ENCODE measurements at places on chromosomes 2 and 18.

GRCh38 chr2:186927867-186928191, 78.9 kb upstream of the ZSWIM2 start:
- DNase-seq = no peak

DNA sequence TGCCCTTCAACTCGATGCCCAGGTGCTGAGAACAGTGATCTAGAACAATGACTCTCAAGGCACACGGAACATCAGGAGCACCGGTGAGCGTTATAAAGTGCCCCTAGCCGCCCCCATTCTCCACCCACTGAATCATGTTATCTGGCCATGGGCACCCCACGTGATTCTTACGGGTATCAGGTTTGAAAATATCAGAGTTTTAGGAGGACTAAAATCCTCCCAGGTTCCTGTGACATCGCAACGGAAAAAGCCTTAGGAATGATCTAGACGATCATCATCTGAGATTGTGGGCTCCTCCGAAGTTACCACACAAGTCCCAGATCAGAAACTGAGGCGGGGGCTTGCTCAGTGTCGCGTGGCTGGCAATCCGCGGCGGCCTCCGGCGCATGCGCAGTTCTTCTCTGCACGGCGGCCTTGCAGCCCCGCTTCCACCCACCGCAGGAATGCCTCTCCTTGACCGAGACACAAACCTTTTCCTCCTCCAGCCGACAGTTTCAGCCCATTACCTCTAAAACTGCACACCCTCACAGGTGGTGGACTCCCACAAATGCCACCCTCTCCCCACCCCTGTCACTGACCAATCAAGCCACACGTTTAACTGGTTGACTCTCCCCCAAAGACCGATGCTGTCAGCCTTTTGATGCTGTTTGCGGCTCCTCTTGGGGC, 5.8 kb upstream of the MRPL33 start:
- DNase-seq = peak; percentile 5

DNA sequence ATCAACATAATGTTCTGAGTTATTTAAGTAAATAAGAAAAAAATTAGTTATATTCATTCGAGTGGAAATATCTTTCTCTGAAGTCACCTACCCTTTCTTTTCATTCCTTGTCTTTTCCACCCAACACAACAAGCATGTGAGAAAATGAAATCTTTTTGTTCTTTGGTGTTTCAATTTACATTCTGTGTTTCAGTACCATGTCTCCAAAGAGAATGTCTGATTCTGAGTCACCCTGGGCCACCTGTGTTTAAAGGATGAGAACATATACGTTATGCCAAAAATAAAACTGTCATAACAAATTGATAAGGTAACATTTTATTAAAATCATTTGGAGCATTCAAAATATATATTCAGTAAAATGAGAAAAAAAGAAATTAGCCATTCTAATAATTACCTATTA, 470.8 kb downstream of the ZNF804A start:
- DNase-seq = no peak

DNA sequence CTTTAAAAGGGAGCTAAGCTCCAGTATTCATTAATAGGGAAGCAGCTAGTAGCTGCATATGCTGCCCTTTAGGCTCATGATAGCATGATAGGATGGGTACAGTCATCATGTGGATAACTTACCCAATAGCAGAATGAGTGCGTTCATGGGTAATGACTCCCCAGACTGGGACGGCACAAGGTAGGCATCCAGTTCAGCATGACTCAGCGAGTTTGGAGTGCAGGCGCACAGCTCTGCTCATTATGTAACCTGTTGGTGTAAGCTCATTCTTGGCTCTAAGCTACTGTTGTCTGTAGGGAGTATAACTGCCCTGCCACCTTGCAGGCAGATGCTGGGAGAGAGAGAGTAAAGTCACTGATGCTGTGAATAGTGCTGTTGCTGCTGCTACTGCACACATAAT, 209.2 kb upstream of the SYT4 start:
- no peak for DNase-seq

DNA sequence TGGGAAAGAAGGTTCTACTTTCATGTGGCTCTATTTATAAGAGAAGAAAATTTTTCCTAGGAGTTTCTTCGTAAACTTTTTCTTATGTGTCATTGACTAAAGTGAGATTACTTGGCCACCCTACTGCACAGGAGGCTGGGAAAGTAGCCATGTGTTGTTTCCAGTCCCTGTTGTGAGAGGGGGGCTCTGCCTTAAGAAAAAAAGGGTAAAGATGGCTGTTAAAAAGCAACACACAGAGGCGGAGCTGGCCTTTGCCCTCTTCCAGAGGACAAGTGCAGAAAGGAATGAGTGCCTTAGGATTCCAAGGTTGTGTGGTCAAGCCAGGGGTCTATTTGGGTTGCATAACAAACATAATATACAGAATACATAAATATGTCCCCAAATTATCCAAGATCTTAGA, 230.0 kb upstream of the CXCR4 start:
- no peak for DNase-seq

GRCh38 chr2:161905389-161906046, 168.5 kb downstream of the DPP4 start:
- no peak for DNase-seq

GRCh38 chr2:32463110-32463509, 106.3 kb downstream of the BIRC6 start:
- no peak for DNase-seq

All from stimulated activated CD8-positive, alpha-beta memory T cell treated with anti-CD3 and anti-CD28 coated beads, Interleukin-4, amount 100 ng/mL, for 4 hours (primary cell).